ENCODE measurements at places on chromosomes 6 and 20.

- no peak for DNase-seq
These were observed 928.7 kb upstream of the GJE1 start for GRCh38 chr6:141203902-141204575.

GRCh38 chr6:23589811-23590210 lies 536.2 kb upstream of the NRSN1 start:
- DNase-seq: no peak

- DNase-seq: no peak
These were observed 97.3 kb upstream of the CARMIL1 start for GRCh38 chr6:25181923-25182322.

GRCh38 chr20:64261138-64261537 lies 5.6 kb downstream of the PCMTD2 start:
- no peak for DNase-seq

- DNase-seq: no peak
These were observed 112.1 kb downstream of the LY86 start for GRCh38 chr6:6700407-6701270.

GRCh38 chr20:47468290-47469050 lies 33.2 kb upstream of the NCOA3 start:
- no peak for DNase-seq

DNA sequence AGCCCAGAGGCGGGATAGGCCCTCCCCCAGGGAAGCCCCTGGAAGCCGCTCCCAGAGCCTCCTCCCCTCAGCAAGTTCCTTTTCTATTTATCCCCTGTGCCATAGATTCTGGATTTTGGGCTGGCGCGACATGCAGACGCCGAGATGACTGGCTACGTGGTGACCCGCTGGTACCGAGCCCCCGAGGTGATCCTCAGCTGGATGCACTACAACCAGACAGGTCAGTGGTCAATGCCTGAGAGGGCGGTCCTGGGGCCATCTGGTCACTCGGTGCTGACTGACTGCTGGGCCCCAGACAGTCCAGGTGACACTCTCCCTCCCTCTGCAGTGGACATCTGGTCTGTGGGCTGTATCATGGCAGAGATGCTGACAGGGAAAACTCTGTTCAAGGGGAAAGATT lies 6.2 kb downstream of the MAPK13 start:
- no peak for DNase-seq

DNA sequence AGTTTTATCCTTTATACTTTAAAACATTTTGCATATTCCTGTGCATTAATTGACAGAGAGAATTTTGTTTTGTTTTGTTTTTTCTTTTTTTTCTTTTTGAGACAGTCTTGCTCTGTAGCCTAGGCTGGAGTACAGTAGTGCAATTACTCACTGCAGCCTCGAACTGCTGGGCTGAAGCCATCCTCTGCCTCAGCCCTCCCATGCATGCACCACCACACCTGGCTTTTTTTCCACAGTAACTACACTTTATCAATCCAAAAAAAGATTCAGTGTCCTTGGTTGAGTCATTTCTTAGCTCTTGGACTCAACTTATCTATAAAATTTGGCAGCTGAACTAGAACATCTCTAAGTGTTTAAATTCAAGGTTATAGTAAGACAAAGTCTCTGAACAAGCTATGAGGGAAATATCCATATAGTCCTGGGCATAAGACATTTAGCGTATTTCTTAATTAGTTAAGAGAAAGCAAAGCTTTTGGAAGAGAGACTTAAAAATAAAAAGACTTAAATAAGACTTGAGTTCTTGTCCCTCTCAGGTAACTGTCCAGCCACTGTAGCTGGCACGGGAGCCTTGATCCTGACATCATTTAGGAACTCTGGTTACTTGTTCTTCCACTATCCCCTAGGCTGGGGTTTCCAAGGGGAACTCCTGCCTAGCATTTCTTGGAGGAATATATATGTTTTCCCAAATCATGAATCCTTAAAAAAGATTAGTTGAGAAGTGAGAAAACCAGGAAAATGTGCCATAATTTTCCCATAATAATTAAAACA lies 300.1 kb downstream of the HACE1 start:
- DNase-seq: no peak

- no peak for DNase-seq
These were observed 94.1 kb downstream of the CDH26 start for GRCh38 chr20:60052322-60052721.

DNA sequence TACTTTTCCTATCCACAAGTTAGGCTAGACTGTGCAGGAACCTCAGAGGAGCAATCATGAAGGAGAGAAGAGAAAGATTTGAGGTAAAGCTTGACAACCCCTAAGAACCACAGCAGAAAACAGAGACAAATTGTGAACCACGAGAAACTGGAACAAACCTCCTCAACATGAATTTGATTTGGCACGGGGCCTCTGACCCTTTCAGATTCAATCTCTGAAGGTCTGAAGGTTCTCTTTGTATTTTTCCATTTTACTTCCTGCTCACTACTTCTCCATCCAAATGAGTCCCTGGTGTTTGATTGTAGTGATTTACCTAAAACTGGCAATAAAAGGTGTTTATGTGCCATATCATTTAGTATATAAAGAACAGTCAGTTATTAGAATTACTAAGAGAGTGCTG lies 126.1 kb upstream of the STXBP5 start:
- no peak for DNase-seq

Data from stimulated activated CD4-positive, alpha-beta T cell treated with anti-CD3 and anti-CD28 coated beads, Interleukin-1b, Interleukin-23, amount 100 ng/mL, for 1 hour (primary cell).